ENCODE measurements at places on chromosomes 6 and 20.

- DNase-seq, result peak; percentile 15
These were observed 35.9 kb upstream of the MYB start for GRCh38 chr6:135145063-135145800.

- DNase-seq, result no peak
These were observed 211.4 kb downstream of the ARHGAP18 start for GRCh38 chr6:129498541-129498940.

DNA sequence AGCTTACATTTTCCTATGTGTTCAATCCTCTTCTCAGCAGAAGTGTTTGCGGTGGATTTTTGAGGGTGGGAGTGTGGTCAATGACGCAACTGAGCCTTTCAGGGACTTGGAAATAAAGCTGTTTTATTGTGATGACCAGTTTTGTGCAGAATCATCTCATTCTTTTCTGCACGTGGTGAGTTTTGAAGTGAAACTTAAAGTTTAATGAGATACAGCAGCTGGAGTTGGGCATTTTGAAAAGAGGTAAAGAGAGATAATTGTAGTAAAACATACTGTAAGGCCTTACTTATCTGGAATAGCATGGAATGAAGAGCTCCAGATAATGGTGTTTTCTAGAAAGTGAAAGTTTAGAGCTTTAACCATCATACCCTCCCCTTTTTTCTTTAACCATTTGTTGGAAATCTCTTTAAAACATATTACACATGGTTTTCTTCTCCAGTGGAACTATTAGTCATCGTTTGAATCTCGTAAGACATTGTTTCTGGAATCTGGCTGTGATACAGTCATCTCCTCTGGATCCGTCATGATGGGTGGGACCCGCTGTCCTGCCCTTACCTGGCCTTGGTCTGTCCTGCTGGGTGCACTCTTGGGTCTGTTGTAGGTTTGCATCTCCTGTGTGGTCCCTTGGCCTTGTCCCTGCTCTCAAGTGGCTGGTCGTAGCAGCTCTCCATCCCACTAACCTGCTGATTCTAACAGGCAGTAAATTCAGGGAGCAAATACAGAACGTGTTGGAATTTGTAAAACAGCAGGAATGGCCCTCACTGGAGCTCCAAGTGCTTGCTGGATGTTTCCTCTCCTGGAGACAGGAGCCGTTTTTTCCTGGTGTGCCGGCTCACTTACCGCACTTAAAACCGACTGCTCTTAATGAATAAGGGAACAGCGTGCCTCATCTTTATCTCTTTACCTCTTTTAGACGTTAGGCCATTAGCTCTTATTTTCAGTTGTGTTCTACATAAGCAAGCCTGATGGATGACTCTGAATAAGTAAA lies 29.8 kb downstream of the UST start:
- DNase-seq, result no peak

DNA sequence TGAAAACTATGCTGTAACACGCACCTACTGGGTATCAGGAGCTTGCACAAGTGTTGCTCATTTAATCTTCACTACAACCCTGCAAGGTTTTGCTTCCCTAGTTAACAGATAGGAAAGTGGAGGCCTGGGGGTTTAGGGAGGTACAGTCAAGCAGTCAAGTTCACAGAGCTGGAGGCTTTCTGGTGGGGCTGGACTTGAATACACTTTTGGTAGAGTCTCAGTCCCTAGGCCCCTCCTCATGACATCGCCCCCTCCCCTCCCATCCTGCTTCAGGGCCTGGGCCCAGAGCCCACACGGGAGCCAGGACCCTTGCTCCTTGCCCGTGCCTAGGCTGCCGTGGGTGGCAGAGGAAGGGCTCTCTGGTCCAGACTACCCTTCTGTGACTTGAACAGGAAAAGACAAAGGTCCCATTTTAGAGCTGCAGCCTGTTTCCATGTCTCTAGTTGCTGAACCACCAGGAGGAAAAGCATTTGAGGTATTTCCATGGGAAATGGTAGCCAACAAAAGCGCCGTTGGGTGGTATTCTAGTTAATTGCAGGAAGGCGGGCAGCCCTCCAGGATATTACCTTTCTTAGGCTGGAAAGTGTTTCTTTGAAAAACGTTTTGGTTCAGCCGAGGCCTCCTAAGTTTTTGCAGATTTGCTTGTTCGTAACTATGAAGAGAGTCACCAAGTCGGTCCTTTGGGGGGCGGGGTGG lies 84.9 kb downstream of the CDC5L start:
- DNase-seq, result no peak

DNA sequence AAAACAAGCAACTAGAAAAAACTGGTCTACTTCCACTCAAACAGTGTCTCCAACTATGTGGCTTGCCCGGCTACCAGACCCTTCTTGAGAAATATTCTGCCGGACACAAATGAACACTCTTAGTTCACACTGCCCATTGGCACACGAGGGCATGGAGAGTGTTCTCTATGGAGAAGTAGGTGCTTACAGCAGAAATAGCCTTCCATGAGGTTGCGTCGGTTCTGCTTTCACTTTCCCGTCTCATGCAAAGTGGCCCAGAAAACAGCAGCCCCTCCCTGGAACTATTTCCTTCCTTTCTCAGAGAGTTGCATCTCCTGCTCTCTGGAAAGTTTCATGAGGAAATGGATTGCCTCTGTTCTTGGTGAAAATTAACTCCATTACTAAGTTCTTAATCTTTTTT lies 9.5 kb upstream of the HLA-DOA start:
- DNase-seq, result no peak

- DNase-seq, result no peak
These were observed 944.8 kb upstream of the CITED2 start for GRCh38 chr6:140319209-140319608.

DNA sequence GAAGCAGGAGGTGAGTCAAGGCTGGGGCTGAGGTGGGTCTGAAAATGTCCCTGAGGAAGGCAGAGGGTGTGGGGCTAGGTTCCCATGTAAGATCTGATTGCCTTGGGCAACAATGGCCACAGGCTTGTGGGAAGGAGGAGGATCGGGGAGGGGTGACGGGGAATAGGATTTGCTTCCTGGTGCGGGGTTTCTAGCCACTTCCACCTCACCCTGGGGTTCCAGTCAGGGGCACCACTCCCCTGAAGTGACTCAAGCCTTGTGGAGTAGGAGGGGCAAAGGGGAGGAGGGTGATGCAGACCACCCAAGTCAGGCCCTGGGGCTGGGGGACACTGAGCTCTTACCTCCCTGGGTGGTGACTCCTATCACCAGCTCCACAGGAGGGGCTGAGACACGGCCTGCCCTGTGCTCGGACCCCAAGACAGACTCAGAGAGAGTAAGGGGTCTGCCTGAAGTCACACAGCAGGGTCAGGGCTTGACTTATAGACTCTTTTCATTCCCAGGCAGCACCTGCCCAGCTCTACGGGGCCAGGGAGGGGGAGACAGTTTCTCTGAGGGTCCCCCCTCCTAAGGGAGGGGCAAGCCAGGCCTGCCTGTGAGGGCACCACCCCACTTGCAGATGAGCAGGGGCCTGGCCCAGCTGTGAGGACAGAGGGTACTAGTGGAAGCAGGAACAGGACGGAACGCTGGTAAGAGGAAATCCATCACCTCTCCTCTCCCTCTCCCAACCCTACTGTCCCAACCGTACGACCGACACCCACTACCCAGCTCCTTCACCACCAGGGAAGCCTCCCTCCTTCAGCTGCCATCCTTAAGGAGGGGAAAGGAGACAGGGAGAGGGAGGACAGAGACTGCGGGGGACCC lies 12.4 kb upstream of the SPDEF start:
- DNase-seq, result no peak

DNA sequence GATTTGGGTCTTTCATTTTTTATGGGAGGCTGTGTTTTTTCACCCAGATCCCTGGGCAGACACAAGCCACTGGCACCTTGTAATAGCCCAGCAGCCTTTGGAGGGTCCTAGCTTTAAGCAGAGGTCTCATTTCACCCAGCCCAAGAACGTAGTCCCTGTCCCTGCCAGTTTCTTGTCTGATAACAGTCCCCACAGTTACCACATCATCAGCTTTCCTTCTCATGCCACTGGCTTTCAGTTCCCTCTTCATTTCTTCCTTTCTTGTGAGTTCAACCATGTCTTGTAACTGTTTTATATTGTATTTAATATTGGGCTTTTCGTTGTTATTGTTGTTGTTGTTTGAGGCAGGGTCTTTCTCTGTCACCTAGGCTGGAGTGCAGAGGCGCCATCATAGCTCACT lies 10.6 kb downstream of the PNPLA1 start:
- DNase-seq, result no peak

DNA sequence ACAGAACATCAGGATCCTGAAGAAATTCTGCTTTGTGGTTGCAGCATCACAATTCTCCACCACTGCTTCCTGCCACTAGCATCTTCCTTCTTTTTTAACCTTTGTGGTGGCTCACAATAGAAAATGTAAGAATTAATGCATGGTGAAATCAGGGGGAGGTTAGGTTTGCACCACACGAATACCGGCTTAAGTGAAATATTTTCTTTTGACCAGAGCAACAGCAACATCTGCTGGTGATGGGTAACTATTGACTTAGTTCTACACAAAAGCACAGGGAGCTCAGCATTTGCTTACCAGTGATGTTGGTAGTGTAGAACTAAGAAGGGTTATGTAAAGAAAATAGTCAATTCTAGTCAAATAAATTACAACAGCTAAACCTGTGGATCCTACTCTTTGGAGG lies 280.5 kb downstream of the SYNE1 start:
- no peak for DNase-seq

- DNase-seq, result peak; percentile 63
These were observed 9.0 kb upstream of the HSP90AB1 start for GRCh38 chr6:44237813-44238433.

GRCh38 chr6:52672412-52673025 lies 1.6 kb downstream of the TMEM14A start:
- no peak for DNase-seq

DNA sequence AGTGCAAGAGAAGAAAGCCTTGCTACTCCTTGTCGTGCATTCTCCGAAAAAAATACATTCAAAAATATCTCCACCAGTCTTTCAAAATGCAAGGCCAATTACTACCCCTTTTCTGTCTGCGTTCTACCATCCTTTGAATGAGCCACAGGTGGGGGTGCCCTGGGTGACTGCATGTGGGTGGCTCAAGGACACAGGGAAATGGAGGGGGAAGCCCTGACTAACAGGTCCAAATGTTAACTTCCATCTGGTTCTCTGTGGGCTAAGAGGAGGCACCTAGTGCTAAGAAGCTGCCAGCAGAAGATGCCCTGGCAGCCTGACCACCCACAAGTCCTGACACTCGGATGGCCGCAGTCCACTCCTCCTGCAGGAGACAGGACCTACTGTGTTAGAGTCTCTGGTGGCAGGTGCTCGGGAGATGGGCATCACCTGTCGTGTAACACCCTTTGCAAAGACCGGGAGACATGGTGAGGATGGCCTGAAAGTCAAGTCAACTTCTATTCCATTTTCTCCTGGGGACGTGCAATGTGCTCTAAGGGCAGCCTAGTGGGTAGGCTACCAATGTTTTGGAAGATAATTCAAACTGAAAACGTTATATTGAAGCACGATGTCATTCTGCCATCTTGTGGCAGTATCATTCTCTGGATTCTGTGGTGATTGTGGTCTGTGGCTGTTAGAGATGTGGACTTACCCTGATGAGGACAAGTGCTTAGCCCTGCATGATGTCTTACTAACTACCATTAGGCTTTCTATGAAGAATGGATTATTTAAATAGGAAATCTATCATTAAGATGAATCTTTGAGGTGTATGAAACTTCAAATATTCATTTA lies 27.4 kb upstream of the IGF2R start:
- DNase-seq, result no peak

GRCh38 chr20:11780765-11781369 lies 136.8 kb upstream of the BTBD3 start:
- DNase-seq, result no peak

- peak; percentile 76 for DNase-seq
These were observed at the start of gene BCL2L1 for GRCh38 chr20:31722257-31723068. TSS of gene BCL2L1 (minus strand) at chr20:31722868. CDS start at chr20:31722218, 650 bp downstream.

GRCh38 chr6:8335381-8335780 lies 100.0 kb downstream of the SLC35B3 start:
- no peak for DNase-seq

DNA sequence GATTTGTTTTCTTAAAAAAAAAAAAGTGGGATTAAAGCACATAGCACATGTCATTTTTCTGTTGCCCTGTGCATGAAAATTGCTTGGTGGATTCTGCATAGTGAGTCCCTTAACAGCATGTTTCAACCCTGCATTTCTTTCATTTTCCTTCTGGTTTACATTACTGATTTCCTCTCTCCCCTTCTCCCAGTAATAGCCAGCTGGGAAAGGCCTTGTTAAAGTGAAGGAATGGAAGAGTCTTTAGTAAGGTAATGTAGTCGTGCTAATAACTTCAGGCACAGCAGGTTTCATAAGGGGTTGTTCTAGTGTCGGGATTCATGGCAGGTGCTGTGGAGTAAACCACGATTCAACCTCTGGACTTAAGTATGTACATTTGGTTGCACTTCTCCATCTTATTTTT lies 202.4 kb downstream of the FARS2 start:
- DNase-seq, result no peak

GRCh38 chr6:109653264-109653663 lies 37.7 kb downstream of the AK9 start:
- no peak for DNase-seq

DNA sequence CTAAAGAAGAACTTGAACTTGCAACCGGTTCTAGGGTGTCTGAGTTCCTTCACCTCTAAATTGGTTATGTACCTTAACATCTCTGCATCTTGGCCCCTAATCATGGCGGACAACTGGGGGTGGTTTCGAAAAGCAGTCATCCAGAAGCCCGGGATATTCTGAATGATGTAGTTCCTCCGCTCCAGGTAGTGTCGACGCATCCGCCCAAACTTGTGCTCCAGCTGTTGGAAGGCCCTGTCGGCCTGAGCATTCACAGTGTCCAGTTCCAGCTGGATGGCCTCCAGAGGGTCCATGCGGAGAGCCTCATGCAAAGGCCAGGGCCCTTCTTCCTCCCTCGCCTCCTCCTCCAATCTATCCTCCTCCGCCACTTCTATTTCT lies 887 bp downstream of the TSPYL1 start:
- DNase-seq, result no peak

DNA sequence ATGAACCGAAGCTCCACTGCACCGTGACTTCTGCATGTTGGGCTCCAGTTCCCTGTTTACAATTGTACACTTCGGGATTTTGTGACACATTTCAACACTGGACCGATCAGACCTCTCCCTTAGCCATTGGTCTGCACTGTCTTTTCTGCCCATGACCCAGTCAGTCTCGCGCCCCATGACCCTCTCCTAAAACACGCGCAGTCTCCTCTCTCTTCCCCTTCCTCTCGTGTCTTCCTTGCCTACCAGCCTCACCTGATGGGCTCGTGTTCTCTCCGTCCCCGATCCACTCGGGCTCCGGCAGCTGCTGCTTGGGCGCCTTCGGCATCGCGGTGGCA lies 535 bp upstream of the ABCF1 start:
- DNase-seq, result no peak

DNA sequence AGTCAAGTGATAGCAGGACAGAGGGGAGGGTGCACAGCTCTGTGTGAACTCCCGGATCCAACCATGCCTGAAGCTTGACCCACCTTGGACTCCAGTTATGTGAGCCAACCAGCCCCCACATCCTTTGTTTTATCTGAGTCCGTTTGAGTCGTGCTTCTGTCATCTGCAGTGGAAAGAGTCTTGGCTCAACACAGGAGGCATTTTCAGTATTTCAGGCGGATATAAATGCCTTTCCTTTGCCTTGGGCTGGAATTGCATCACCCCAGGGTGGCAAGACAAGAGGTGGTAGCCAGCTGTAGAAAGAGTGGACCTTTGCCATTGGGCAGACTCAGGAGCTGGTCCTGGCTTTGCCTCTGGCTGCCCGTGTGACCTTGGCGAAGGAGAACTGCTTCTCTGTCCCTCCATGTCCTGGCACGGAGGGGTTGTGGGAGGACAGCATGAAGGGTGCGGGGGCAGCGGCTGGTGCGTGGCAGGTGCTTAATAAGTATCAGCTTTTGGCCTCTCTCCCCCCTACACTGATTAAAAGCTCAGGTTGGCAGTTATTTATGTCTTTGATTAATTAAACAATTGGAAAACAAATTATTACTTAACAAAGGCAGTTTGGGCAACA lies 42.6 kb upstream of the APCDD1L start:
- DNase-seq, result no peak

Data from T-helper 2 cell (primary cell).